Neural progenitor cell (in vitro differentiated cells): ENCODE measurements at places on chromosomes 7 and 10.
A peak's percentile ranks its signal among the peaks of the same experiment; 100 is the strongest.

- DNase-seq = no peak
- peaks cover 4% of the 10 kb centered on the region for H3K4me1 ChIP-seq
- H3K36me3 ChIP-seq = no peaks in the 10 kb centered on the region
- H3K4me3 ChIP-seq = no peak overlapping the region
Measured at GRCh38 chr10:126629925-126630624, 40.4 kb downstream of the C10orf90 start.

DNA sequence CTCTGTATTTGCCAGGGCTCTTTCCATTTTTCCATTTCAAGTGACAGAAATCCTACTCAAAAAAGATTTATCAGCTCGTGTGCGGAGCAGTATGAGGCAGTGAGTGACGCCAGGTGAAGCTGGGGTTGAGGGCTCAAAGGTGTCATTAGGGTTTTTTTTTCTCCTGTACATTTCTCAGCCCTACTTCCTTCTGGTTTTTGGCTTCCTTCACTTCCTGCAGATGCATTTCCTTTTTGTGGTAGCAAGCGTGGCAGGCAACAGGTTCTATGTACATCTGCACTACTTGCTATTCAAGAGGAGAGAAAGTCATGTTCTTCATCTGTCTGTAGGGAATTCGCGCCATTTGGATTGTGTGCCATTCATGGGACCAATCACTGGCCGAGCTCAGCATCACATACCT is 52.8 kb upstream of the AOAH start:
- no peak for DNase-seq
- no peak overlapping the region for H3K27ac ChIP-seq
- no peak overlapping the region for H3K4me3 ChIP-seq
- H3K36me3 ChIP-seq = no peaks in the 10 kb centered on the region
- H3K4me1 ChIP-seq = no peaks in the 10 kb centered on the region
- H3K27me3 ChIP-seq = no peaks in the 10 kb centered on the region

- no peak overlapping the region for H3K4me3 ChIP-seq
- no peaks in the 10 kb centered on the region for H3K4me1 ChIP-seq
- DNase-seq = no peak
Measured at GRCh38 chr10:58817201-58817846, 304.7 kb downstream of the BICC1 start.

DNA sequence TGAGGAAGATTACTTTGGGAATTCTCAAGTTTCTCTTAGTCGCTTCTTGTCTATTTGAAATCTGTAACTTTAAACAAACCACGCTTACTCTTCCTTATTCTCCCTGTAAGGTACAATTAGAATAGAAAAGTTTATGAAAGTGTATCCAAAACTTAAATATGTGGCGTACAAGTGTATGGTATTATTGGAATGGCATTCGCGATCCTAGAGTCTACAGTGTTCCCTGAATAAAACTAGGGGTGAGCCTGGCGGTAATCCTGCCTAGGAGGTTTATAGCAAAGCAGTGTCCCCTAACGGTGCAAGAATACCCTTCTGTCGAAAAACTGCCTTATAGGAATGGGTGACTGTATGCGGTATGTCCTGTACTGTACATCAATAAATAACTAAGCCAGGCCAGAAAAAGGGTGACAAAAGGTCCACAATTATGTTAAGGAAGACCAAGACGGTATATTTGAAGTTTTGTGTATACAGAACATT is 1.2 kb downstream of the TASOR2 start:
- peaks cover 6% of the 10 kb centered on the region for H3K4me1 ChIP-seq
- no peak overlapping the region for H3K27ac ChIP-seq
- H3K36me3 ChIP-seq = no peaks in the 10 kb centered on the region
- H3K27me3 ChIP-seq = peaks cover 28% of the 10 kb centered on the region

- H3K36me3 ChIP-seq = no peaks in the 10 kb centered on the region
- H3K4me3 ChIP-seq = no peak overlapping the region
- no peaks in the 10 kb centered on the region for H3K27me3 ChIP-seq
Measured at GRCh38 chr10:73991884-73992245, 6.1 kb upstream of the VCL start.

DNA sequence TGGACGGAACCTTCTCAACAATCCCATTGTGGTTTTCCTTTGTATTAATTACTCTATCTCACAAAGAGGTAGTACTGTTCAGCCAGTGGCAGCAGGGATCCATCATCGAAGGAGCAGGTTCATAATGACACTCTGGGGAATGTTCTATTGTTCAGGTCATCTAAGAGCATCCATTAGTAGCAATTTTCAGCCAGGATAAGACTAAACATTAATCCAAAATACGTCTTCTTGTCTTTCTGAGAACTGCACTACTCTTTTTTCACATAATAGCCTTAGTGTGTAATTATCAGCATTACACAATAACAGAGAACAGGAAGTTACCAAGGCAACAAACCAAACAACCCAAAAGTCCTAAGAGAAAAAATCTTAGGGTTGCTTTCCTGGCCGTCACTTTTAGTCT is 259.5 kb upstream of the VWC2 start:
- H3K4me3 ChIP-seq = no peak overlapping the region
- no peaks in the 10 kb centered on the region for H3K36me3 ChIP-seq
- no peak overlapping the region for H3K27ac ChIP-seq
- H3K4me1 ChIP-seq = no peaks in the 10 kb centered on the region

DNA sequence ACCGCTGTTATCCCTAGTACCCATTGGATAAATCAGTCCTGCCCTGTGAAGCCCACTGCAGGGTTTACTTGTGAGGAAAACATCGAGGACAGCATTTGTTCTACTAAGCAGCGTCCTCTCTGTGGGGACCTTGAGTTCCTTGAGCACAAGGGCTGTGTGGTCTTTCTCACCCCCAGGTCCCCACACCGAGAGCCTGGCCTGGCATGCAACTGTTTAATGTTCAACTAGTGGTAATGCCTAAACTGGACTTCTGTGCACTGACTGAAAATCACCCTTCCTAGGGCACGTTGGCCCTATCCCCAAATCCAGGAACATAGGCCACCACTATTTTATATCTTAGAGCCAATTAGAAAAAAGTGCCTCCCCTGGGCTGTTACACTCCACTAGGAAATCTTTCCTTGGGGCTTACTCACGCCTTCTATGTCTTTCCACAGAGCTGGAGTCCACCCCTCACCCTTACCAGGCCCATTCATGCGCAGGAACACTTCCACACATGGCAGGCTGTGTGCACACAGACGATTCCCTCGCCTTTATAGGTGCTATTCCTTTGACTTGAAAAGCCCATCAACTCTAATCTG is 1.7 kb upstream of the TMEM213 start:
- H3K36me3 ChIP-seq = no peaks in the 10 kb centered on the region
- no peak for DNase-seq
- H3K27me3 ChIP-seq = peaks cover 8% of the 10 kb centered on the region
- H3K4me1 ChIP-seq = no peaks in the 10 kb centered on the region
- H3K27ac ChIP-seq = no peak overlapping the region
- no peak overlapping the region for H3K4me3 ChIP-seq

- H3K4me1 ChIP-seq = peaks cover 27% of the 10 kb centered on the region
- no peak overlapping the region for H3K4me3 ChIP-seq
- no peak overlapping the region for H3K27ac ChIP-seq
- no peak for DNase-seq
- no peaks in the 10 kb centered on the region for H3K36me3 ChIP-seq
Measured at GRCh38 chr7:139651308-139651707, 126.5 kb downstream of the HIPK2 start.

DNA sequence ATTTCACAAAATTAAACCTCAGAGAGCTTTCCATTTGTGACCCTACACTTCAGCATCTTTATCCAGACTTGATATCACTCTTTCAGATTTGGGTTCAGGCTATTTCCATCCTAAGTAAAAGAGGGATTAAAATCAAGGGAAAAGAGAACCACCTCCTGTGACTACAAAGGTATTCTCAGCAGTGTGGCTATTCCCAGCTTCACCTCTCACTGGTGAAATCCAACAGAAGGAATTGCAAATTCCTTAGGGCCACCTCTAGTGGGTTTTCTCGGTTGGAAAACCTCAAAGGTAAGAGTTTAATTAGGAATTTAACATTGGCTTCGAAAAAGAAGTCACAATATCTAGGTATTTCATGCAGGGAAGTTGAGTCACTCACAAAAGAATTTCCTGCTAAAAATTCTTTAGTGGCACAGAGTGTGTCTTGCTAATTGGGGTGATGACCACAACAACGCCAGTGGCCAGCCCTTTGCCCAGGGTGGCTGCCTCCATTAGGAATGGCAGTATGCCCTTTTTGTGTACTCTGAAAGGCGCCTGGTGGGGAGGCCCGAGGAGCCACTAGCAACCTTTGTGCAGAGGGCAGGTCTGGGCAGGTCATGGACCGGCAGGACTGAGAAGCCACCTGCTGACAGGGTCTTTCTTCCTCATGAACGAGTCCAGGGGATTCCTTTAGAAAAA is 52.2 kb downstream of the SEM1 start:
- peak; percentile 88 for DNase-seq
- H3K4me3 ChIP-seq = peak overlapping the region; percentile 21
- peaks cover 42% of the 10 kb centered on the region for H3K4me1 ChIP-seq

DNA sequence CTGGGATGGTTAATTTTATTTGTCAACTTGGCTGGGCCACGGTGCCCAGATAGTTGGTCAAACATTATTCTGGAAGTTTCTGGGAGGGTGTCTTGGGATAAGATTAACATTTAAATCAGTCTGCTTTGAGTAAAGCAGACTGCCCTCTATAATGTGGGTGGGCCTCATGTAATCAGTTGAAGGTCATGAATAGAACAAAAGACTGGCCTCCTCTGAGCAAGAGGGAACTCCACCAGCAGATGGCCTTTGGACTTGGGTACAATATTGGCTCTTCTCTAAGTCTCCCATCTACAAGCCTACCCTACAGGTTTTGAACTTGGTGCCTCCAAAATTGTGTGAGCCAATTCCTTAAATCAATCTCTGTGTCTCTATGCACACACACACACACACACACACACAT is 61.8 kb downstream of the PLXNA4 start:
- no peak overlapping the region for H3K4me3 ChIP-seq
- no peak for DNase-seq
- H3K36me3 ChIP-seq = no peaks in the 10 kb centered on the region
- no peaks in the 10 kb centered on the region for H3K27me3 ChIP-seq

DNA sequence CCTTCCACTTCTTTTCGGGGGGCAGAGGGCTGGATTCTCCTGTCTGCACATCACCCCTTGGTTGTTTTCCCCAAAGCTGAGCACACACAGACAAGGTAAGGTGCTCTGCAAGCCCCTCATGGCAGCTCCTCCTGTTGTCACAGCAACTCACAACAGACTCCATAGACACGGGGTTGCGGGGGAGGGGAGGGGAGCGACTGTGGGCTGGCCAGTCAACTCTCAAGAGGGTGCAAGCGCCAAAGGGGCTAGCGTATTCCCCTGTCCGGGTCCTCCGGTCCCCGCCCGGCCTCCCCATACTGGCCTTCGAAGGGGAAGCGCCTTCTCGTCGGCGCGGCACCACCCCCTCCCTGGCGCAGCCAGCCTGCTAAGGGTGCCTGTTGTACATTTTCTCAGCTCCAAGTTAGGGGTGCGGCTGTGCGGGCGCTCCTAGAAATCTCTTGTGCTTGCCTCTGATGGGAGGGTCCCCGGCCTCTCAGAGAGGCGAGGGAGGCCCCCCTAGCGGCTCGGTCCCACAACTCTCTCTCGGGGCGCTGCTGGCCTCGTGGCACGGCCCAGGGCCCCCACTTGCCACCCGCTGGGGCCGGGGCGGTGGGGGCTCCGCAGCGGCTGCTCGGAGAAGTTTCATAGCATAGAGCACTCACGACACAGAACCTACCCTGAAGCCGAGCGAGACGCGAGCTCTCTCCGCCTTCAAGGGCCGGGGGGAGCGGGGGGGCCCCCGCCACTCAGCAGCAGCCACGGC is 498 bp downstream of the RHOBTB1 start:
- peak; percentile 75 for DNase-seq
- H3K4me1 ChIP-seq = no peaks in the 10 kb centered on the region
- no peak overlapping the region for H3K27ac ChIP-seq
- H3K36me3 ChIP-seq = no peaks in the 10 kb centered on the region
- H3K4me3 ChIP-seq = peak overlapping the region; percentile 79
- H3K27me3 ChIP-seq = peaks cover 10% of the 10 kb centered on the region

GRCh38 chr10:33927347-33927746 is 592.9 kb upstream of the NRP1 start:
- H3K27ac ChIP-seq = no peak overlapping the region
- no peaks in the 10 kb centered on the region for H3K27me3 ChIP-seq
- no peak overlapping the region for H3K4me3 ChIP-seq
- H3K4me1 ChIP-seq = no peaks in the 10 kb centered on the region

DNA sequence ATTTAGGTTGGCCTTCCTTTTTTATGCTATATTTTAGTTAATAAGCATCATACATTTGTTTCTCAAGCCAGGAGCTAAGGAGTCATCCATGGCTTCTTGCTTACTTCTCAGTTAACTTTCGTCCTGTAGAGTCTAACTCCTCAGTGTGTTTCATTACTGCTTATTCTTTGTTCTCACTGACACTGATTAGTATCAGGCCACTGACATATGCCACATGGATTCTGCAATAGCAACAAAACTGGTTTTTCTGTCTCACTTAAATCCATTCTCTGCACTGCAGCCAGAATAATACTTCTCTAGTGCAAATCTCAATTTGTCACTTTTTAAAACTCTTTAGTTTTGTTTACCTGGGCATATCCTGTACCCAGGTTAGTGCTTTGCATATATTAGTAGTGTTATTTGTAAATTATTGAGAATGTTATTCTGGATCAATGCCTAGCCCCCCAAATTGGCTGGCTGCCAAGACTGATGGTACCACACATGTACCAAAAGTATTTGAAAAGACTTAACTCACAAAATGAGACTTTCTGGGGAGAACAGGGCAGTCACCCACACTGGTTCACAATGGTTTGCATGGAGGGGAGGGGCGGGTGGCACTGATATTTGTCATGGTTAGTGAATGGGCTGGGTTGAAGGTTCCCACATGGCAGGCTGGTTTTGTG is 79.1 kb downstream of the CCSER2 start:
- no peaks in the 10 kb centered on the region for H3K27me3 ChIP-seq
- no peak for DNase-seq
- no peaks in the 10 kb centered on the region for H3K36me3 ChIP-seq
- no peak overlapping the region for H3K27ac ChIP-seq
- no peak overlapping the region for H3K4me3 ChIP-seq

DNA sequence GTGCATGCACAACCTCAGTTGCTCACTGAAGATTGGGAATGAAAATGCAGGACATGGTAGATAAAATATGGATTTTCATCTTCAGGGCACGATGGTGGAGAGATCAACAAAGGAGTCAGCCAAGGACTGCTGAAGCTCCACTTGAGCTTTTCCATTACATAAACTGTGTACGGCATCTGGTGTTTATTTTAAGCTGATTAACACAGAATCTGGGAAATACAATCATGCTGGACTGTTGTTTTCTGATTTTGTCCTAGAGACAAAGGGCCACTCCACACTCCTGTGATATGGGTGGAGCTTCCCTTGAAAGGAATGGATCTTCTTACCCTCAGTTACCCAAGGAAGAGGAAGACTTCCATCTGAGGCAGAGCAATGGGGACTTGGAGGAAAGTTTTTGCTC is 120.6 kb downstream of the SAMD9 start:
- no peak overlapping the region for H3K27ac ChIP-seq
- H3K4me1 ChIP-seq = no peaks in the 10 kb centered on the region
- H3K36me3 ChIP-seq = no peaks in the 10 kb centered on the region
- DNase-seq = no peak
- no peak overlapping the region for H3K4me3 ChIP-seq
- H3K27me3 ChIP-seq = no peaks in the 10 kb centered on the region
